ENCODE measurements at places on chromosomes 7 and 10.

DNA sequence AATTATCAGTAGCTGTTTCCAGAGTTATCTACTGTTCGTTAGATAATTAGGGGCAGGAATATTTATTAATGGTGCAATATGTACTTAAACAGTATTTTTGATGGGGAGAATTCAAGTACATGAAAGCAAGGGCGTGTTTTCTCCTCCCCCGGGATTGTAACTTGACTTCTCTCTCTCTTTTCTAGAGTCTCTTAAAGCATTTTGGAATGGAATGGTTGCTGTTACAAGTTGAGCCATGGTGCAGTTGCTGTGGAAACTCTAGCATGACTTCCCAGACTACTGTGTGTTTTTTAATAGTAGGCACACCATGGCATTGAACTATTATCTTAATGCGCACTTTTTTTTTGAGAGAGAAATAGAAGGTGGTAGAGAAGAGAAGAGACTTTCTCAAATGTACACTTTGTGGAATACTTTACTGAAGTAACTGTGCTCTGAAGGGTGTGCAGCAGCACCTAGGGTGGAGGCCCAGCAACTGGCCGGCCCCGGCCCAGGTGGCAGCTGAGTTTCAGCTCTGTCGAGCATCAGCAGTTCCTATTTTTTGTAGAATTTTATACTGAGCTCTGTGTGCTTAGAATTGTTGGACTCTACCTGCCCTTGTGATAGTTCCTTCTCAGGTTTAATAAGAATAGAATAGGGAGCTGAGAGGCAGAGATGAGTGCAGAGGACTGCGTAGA, 64.4 kb downstream of the CCNY start:
- no peak for DNase-seq

DNA sequence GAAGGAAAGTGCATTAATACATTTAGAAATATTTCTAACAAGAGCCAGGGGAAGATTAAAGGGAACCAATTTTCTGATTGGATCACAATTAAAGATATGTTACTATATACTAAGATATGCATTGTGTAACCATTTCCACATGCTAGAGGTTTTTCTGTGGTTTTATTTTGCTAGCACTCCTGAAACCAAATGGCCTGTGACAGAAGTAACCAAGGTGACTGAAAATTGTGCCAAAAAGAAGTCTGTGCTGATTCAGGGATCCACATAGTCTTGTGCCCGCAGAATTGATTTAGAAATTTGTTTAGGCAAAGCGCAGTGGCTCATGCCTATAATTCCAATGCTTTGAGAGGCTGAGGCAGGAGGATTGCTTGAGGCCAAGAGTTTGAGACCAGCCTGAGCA, 1.8 kb downstream of the CC2D2B start:
- DNase-seq, result no peak

GRCh38 chr10:94214481-94214893, 148.3 kb downstream of the NOC3L start:
- DNase-seq, result no peak

DNA sequence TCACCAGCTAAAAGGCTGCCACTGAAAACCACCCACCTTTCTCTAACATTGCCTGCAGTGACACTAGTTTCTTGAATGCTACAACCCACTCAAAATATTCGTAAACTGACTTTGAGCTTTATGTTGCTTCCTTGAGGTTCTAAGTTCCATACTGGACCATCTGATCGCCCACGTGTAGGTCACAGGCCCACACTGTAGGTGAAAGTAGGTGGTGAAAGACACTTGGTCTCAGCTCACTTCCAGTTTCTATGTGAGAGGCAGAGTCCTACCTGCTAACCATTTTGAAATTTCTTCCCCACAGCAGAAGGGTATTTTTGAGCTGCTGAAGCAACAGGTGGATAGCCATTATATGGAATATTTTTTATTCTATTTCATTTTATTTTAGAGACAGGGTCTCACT, 97.3 kb downstream of the MYO3A start:
- DNase-seq, result no peak

GRCh38 chr7:51731075-51731474, 414.5 kb upstream of the COBL start:
- no peak for DNase-seq

DNA sequence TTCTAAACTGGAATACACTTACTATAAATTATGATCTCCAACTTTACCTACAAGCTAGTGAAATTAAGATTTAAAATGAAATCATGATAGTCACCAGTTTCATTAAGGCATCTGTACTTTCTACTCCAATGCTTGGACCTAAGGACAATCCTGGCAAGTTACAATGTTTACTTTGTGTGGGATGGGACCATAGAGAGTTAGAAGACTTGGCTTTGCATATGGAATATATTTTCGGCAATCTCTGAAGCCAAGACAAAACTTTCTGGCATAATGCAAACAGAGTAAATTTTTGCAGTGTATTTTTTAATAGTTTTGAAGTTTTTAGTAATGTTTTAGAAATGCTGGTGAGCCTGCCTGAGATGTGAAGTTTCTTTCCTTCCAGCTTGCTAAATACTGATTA, 248.9 kb downstream of the ABCA13 start:
- no peak for DNase-seq

- DNase-seq, result no peak
These were observed 568.0 kb downstream of the ZWINT start for GRCh38 chr10:55793024-55793423.

DNA sequence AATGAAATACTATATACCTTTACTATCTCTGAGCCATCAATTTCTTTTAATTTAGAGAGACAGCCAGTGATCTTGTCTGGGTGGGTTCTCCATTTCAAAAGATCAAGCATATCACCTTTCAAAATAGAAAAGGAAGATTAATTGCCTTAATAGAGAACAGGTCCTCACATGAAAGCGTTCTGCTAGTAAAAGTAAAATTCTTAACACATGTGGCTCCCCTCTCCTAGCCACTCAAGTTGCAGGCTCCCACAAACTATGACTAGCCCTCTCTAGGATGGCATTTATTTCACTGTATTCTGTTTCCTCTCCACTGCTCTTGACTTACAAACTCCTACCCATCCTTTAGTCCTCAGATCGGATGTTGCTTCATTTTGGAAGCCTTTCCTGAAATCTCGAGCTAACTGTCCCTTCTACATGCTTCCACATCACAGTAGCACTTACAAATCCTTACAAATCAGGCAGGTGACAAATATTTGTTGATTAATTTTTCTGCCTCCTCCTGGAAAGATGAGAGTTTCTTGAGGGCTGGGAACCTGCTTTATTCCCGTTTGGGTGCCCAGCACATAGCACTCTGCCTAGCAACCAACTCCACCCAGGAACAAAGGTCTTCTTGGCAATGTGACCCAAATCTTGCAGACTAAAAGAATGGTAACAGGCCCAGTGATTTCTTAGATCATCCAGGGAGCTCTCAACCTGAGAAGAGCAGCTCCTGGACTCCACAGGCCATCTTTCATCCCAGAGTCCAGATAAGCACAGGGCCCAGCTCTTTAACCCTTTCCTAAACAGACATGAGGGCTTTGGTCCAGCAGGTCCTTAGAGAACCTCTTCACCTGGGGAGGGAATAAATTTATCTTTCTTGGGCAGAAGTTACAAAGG, 310.4 kb upstream of the IMMP2L start:
- no peak for DNase-seq

GRCh38 chr7:159147246-159147645, 2.6 kb upstream of the VIPR2 start:
- DNase-seq, result no peak

- no peak for DNase-seq
These were observed 84.8 kb upstream of the NRP1 start for GRCh38 chr10:33419311-33419710.

DNA sequence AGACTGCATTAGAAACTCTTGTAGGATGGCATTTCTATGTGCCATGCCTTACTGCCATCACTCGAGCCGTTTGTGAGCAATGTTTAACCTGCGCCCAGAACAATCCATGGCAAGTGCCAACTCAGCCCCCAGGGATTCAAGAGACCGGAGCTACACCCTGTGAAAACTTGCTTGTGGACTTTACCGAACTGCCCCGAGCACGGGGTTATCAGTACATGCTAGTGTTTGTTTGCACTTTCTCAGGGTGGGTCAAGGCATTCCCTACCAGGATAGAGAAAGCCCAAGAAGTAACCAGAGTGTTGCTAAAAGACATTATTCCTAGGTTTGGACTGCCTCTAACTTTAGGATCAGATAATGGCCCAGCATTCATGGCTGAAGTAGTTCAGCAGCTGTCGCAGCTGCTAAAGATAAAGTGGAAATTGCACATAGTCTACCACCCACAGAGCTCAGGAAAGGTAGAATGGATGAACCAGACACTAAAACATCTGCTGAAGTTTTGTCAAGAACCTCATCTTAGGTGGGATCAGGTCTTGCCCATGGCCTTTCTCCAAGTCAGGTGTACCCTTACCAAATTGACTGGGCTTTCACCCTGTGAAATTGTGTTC, 8.9 kb upstream of the CYREN start:
- no peak for DNase-seq

- no peak for DNase-seq
These were observed 127.2 kb downstream of the LRRC4 start for GRCh38 chr7:127903892-127904669.

DNA sequence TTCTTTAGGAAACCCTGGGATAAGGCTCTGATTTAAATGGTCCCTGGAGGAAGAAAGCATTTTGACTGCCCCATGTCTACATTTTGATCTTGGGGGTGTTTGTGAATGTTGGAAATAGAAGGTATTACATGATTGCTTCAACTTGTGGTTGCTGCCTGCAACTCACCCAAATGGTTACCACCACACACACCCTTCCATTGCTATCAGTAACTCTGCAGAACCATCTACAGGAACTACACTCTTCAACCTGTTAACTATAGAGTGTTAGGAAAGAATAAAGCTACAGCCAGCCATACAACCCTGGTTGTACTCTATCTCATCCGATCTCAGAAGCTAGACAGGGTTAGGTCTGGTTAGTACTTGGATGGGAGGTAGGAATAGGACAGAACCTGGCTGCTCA, 71.2 kb downstream of the APBB1IP start:
- DNase-seq, result no peak

DNA sequence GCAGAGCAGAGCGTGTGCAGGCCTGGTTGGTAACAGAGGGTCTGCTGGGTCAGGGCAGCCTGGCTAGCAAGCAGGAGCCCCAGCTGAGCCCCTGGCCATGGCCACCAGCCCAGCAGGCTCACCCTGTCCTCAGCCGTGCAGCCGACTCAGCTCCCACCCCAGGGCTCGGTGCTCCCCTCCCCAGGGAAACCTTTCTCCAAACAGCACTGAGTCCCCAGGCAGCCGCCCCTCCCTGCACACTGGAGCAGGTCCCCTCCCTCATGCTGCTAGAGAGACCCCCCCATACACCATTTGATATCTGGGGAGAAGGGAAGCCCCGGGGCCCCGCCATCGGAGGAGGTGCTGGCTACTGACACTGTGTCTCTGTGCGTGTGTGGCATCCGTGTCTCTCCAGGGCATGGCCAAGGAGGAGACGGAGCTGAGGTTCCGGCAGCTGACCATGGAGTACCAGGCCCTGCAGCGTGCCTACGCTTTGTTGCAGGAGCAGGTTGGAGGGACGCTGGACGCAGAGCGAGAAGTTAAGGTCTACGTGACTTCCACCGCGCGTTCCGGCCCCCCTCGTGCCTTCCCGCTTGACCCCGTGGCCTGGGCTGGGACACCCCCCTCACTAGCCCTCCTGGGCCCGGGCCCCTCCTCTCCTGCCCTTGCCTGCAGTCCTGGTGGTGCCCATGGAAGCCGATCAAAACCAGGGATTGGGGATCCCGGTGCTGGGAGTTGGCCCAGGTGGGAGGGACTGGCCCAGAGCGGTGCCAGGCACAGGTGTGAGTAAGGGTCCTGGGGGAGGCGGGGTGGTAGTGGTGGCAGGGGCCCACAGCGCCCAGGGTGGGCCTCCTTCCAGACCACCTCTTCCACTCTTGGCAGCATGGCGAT, 45.0 kb upstream of the DPYSL4 start:
- no peak for DNase-seq

DNA sequence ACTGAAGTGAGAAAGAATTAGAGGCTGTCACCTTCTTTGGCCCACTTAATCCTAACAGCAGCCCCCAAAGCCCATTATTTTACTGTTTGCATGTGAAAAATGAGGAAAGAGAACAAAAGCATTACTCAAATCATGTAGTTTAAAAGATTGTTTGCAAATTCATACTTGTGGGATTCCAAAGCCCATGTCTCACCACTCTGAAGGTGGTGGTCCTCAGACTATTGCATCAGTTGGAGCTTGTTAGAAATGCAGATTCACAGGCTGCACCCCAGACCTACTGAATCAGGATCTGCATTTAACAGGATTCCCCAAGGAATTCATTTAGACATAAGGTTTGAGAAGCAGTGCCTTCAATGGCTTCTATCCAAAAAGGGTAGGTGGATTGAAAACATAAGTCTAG, 93.7 kb upstream of the PDE1C start:
- no peak for DNase-seq

DNA sequence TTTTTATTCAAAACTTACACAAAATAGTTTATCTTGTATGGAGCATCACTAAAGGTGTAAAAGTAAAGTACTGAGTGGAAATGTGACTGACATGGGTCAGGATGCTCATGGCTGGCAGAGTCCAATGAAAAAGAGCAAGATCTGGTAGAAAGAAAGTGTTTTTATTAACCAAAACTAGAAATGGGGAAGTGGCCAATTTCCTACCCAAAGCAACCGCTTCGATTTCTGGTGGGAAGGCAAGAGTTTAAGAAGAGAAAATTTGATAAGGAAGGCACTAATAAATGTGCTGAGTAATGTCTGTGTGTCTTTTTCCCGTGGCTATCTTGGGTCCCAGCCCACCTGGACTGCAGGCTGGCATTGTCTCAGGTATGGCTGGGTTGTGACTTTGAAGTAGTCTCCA, 277.7 kb downstream of the ANKRD7 start:
- DNase-seq, result no peak

DNA sequence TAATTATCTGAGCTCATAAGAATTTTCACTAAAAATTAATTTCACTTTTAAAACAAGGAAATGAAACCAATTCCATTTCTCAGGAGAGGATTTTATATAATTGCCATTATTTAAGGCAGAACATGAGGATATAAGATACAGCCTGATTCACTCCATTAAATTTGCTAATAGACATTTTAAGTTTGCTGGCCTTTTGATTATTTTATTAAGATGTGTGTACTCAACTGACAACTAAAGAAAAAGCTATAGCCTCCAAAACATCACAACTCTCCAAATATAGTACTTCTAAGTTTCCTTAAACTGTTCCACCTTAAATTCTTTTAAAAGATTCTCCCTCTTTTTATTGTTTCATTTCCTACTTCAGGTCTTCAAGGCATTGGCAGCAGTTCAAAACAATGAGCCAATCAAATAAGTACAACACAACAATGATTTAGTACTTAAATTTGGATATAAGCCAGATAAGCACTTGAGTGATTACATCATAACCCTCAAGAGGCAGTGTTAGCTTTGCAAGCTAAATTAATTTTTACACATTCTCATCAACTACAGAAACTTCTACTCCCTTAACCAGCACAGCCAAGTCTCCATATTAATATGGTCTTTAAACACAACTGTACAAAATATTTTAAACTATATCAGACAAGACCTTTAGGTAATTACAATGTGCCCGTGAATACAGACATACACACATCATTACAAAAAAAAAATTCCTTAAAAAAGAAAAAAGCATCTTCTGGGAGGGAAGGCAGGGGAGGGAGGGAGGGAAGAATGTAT, 121.8 kb downstream of the KMT2C start:
- DNase-seq, result no peak

Measured in stimulated activated naive B cell treated with anti-CD40 and anti-IgM and Interleukin-4, amounts not matched to agents 10 μg/mL and 1 μg/mL and 100 μg/mL, for 72 hours (primary cell).